ENCODE measurements at places on chromosomes 16 and 17.

DNA sequence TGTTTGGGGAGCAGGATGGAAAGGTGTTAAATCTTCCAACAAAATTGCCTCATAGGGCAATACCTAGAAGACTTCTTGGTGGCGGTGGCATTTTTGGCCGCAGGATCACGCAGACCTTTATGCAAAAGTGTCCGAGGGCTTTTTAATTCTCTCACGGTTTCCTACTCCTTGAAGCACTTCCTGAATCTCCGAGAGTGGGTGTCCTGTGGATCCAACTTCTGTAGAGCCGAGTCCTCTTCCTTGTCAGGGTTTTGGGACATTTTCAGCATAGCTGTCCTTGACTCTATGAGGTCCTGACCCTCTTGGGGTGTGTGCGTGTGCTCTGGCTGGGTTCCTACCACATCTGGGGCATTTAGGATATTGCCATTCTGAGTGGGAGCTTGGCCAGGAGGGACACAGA, 31.7 kb downstream of the IL21R start:
- no peak for DNase-seq
- no peaks in the 10 kb centered on the region for H3K27me3 ChIP-seq
- H3K27ac ChIP-seq: no peak overlapping the region
- no peak overlapping the region for H3K4me3 ChIP-seq
- no peaks in the 10 kb centered on the region for H3K4me1 ChIP-seq

DNA sequence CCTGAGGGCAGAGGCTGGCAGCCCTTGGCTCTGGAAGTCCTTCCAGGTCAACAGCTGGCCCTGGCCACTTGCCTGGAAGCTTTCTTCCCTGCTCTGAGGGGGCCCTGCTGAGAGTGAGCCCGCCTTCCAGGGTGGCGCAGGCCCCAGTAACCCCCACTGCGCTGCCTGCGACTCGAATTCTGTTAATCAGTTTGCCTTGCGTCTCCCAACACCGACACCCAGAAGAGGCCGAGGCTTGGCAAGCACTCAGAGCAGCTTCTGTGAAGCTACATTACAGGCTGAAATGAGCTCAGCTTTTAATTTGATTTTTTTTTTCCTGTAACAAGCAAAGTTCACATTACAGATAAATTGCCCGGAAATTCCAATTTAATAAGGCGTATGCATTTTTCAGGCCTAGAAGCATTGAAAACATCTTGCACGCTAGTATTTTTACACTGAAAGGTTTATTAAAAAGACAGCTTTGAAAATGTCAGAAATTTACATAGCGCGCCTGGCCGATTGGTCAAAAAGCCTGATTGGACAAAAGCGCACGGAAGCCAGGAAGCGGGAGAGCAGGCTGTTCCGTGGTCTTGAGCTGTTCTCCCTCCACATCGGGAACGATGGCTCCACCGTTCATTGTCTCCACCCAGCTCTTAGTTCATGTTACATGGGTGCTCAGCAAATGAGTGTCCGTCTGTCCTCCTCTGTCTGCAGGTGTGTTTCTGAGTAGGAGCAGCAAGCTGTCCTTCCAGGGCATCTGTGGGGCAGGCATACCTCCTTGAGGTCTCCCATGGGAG, 65.5 kb upstream of the HSBP1 start:
- no peak for DNase-seq
- no peak overlapping the region for H3K27ac ChIP-seq
- H3K36me3 ChIP-seq: no peaks in the 10 kb centered on the region

DNA sequence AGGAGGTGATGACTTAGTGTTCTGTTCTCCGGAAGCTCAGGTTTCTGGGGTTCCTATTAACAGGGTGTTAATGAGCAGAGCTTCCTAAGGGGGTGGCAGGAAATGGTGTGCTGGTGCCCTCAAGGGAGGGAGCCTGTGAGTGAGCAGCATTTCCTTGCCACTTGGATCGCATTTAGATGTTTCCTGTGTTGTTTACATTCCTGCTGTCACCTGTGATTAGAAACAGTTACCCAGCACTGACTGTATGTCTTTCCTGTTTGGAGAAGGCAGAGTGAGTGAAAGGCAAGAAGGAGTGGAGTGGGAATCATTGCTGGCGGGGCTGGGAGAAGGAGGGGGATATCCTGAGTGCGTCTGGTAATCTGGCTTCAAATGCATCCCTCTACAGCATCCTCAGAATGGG, 214.6 kb downstream of the CCDC182 start:
- H3K27me3 ChIP-seq: no peaks in the 10 kb centered on the region
- no peaks in the 10 kb centered on the region for H3K36me3 ChIP-seq
- no peak overlapping the region for H3K27ac ChIP-seq
- DNase-seq: no peak

DNA sequence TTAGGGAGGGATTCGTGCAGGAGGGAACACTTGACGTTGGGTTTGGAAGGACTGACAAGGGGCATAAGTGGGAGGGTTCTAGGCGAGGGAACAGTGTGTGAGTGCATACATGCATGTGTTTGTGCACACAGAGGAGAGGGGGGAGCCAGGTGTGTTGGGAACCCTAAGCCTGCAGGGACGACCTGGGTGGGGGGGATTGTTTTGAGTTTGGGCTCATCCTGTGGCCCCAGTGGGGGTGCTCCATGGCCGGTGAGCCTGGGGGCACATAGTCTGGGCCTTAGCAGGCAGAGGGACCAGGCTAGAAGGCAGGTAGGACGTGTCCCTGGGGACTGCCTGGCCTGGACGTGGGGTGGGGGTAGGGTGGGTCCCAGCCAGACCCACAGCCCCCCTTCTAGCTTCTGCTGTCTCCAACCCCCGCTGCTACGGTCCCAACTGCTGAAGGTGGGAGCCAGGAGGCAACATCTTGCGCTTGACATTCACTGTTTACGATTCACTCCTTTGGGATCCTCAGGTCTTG, 11.9 kb upstream of the RASD1 start:
- no peaks in the 10 kb centered on the region for H3K27me3 ChIP-seq
- H3K27ac ChIP-seq: no peak overlapping the region
- no peak for DNase-seq
- no peaks in the 10 kb centered on the region for H3K4me1 ChIP-seq
- no peaks in the 10 kb centered on the region for H3K36me3 ChIP-seq

Measured in Peyer's patch (tissue), 4 donors.